Stimulated activated CD4-positive, alpha-beta T cell treated with anti-CD3 and anti-CD28 coated beads, Interleukin-1b, Interleukin-23, amount 100 ng/mL, for 1 hour (primary cell): ENCODE measurements at places on chromosomes 16 and 17.

GRCh38 chr17:74466111-74466827 is at the start of gene CD300A:
Gene CD300A, plus strand, starts transcription at chr17:74466634. Its CDS starts 70 bp downstream, at chr17:74466704.
- DNase-seq: no peak

- no peak for DNase-seq
Observed at GRCh38 chr16:86198206-86199118, 299.5 kb downstream of the IRF8 start.

DNA sequence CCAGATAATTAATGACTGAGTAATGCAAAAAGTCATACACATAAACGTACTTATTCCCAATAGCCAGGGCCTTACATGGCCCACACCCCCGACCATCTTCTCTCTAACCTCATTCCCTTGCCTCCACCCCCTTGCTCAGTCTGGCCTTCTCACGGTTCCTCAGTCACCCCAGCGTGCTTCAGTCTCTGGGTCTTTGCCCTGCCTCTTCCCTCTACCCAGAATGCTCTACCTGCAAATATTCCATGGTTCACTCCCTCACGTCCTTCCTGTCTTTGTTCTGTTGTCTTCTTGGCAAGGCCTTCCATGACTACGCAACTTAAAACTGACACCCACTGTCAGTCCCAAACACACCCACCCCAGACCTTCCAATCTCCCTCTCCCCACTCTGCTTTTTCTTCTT is 468.3 kb downstream of the GRIN2A start:
- DNase-seq: no peak

DNA sequence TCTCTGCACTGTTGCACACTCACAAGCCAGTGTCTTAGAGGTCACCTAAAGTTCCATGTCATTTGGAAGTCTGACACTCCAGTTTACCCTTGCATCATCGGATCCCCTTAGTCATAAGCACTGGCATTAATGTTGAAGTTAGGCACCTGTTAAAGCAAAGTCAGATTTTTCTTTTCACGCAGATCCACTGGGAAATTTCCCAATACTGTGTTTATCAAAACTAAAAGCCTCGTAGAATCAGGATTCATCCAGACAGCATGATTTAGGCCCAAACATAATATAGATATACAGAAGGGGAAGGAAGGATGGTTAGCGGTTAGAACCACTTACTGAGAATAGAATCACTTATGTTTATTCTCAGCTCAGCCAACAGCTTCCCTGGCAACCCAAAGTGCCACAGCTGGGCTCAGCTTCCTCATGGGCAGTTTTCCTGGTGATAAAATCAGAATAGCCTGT is 30.1 kb upstream of the HAPSTR1 start:
- no peak for DNase-seq

- no peak for DNase-seq
Observed at GRCh38 chr16:4699046-4699556, 5.7 kb downstream of the NUDT16L1 start.

GRCh38 chr17:3802461-3803307 is 1.7 kb upstream of the ITGAE start:
- DNase-seq: no peak

DNA sequence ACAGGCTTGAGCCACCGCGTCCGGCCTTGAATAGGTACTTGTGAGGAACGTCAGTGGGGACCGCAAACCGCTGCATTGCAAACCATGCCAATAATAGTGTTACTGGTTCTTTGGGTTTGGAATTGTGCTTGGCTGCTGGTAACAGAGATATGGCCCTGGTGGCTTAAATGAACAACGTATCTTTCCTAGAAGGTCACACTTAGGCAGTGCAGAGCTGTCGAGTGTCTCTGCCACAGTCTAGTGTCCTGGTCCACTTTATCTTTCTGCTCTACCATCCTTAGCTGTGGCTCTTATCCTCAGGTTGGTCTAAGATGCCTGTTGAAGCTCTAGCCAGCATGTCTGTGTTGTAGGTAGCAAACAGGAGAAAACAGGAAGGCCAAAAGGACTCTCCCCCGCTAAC is 262.1 kb downstream of the SNX29 start:
- DNase-seq: no peak

GRCh38 chr17:7754656-7755055 is 37.1 kb downstream of the DNAH2 start:
- no peak for DNase-seq

DNA sequence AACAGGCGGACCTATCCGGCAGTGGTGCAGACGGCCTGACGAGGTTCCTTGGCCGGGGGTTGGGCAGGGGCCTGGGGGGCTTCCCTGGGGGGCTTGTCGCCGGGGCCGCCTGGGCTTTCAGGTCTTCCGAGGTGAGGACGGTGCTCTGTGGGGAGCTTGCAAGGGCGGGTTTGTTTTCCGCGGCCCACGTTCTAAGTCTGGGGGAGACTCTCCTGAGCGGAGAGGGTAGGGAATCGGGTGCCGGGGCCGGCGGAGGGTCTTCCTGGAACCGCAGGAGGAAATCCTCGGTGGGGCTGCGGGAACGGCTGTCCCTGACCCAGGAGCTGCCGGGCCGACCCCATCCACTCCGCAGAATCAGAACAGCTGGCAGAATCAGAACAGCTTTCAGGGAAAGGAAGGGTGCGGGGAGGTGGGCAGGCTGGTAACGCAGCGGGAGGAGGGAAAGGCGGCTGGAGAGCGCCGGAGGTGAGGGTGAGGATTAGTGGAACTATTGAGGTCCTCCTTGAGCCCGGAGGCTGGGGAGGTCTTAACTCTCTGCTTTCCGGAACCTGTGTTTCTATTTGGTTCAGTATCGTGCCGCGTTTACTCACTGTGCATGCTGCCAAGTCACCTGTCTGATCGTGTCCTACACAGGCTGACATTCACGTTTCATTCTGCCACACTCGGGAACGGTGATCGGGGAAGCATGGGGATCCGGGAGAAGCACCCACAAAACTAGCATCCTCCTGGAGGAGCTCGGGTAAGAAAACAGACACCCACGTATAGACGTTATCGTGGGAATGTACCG is 28.9 kb downstream of the CPSF4L start:
- DNase-seq: no peak

DNA sequence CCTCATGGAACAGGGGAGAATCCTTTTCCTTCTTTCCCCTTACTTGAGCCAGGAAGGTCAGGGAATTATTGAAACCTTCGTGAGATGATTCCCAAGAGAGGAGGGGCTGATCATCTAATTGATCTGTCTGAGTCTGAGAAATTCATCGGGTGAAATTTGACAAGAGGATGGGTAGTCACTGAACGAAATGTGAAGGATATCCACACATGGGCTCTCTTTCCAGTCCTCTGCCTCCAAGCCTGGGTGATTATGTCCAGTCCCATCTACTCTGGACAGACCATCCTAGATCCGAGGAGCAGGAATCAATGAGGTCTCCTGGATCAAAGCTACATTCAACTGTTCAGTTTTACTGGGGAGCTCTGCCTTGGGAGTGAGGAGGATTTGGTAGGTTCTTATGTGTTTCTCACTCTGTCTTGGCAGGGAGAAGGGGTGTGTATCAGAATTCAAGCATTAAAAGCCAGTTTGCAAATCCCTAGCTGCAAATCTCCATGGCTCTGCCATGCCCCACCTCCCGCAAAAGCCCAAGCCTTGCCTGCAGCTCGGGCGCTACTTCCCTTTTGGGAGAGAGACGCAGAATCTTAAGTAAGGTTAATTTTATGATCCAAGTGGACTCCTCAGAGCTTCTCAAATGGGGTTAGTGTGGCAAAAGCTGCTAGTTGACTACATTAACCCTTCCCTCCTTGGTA is 47.1 kb upstream of the TEKT3 start:
- no peak for DNase-seq

DNA sequence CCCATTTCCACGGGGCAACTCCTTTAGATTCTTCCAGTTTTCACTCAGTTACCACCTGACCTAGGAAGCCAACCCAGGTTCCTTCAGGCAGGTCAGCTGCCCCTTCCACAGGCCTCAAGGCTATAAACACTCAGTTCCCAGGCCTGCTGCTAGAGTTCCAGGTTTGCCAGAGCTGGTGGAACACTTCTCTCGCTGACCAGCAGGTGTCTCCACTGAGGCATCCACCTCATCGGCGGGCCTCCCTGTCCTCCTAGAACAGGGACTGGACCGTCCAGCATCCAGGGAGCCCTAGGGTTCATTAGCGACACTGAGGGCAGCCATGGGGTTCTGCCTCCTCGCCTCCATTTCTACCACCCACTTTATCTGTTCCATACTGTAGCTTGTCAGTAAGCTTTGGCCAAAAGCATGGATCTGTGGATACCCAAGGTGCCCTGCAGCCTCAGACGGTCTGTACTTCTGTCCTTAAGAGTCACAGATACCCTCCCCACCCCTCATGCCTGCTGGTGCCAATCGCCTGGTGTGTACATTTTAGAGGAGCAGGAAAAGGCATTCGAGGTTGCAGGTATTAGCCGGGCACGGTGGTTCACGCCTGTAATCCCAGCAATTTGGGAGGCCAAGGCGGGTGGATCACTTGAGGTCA is 29.0 kb downstream of the PIMREG start:
- peak; percentile 20 for DNase-seq

DNA sequence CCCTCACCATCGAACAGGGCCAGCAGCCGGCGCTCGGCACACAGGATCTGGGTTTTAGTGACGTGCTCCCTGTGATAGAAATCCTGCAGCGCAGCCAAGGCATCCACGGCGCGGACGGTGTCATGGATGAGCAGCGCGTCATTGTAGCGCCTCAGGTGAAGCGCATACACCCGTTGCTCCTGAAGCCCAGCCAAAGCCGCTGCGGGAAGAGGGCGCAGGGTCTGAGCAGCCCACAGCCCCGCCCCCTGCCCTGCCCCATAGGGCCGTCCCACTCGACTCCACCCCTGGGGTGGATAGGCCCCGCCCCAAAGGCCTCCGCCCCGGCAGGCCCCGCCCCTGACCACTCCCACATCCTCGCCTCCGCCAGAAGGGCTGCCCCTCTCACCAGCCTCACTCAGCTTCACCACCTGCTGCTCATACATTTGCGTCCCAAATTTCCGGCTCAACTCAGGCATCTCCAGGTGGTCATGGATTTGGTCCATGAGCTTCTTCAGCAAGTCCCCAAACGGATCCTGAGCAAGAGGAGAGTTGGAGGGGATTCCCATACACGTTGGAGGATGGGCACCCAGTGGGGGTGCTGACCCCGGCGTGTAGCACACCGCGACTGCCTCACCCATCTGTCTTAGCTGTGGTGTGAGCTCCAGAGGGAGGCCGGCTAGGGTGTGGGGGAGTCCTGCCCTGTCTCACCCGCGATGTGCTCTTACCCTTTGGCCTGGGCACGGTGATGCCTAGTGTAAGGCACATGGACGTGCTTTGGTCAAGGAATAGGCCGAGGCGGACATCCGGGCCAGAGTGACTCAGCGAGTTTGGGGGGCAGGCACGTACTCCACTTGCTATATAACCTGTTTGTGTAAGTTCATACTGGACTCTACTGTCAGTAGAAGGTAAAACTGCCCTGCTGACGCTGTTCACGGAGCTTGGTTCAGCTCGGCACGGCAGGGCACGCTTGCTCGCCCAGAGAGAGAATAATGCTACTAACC is 4.6 kb downstream of the DHX58 start:
- DNase-seq: peak; percentile 86

DNA sequence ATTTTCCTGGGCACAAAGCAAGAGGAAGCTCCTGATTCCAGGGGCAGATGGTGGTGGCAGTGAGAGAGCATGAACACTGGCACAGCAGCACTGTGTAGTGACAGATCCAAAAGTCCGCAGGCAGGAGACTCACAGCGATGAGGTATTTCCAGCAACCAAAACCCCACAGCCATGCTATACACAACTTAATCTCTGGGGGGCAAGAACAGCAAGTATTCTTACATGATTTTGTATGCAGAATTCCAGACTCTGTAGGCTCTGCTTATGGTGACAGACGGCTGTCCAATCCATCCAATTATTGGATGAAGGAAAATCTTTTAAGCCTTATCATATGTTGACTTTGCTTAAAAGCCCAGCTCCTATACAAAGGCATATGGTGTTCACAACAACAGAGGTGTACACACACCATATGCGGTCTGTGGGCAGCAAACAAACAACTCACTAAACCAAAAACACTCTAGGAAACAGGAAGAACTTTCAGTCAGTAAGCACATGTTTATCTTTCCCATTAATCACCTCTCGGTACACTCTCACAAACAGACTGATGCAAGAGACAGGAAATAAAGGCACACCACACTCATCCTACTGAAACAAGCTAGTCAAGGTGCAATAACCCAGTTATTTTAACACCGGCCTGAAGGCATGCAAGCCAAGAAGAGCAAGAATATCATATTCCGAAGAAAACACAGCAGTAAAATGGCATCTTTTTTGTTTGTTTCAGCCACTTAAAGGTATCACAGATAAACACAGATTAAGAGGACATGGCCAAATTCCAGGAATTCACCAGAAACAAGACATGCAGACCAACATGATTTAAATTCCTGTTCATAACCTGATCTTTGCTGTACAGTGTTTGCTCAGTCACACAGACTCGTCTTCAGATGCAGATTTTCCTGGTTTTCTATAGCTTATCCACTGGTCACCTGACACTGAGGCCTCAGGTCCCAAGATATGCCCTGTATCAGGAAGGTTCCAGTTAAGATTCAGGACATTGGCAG is 47.8 kb downstream of the ERN1 start:
- DNase-seq: no peak

- DNase-seq: no peak
Observed at GRCh38 chr16:303760-304505, 21.0 kb downstream of the PDIA2 start.

- DNase-seq: no peak
Observed at GRCh38 chr17:43900183-43900857, 7.0 kb downstream of the MPP2 start.

DNA sequence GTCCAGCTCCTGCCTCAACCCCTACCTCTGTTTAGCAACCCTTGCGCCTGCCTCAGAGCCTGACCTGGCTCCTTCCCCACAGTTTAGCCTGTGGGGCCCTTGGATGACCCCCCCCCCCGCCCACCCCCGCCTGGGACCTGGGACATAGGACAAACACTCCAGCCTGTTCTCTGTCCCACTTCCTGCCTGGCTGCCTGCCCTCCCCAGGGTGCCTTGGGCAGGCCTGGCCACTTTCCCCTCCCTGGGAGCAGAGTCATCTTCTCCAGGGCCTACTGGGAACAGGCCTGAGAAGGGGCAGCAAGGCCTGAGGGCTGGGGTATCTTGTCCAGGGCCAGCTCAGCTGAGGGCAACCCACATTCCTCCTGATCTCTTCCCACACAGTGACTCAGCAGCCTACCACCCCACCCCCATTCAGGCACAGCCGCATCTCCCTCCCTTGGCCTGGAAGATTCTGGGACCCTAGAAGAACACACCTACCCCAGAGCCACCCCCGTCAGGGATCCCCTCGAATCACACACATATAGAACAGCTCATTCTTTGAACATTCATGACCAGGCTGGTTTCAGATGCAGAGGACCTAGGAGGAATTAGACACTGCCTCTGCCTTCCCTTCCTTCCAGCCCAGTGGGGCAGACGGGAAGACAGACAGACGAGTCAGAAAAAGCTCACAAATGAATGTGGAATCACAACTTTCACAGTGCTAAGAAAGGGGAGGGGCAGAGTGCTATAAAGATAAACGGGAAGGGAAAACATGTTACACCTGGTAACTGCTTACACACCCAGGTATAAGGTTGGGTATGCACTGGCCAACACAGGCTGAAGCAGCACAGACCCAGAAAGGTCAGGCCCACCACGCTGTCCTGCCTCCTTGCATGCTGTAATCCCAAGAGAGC is 6.0 kb downstream of the FHOD1 start:
- DNase-seq: no peak

GRCh38 chr17:33657181-33657580 is 364.1 kb upstream of the ASIC2 start:
- DNase-seq: no peak
